ENCODE measurements at places on chromosomes 6 and 20.

- DNase-seq, result no peak
Measured at GRCh38 chr6:5104667-5105066, 19.5 kb downstream of the PPP1R3G start.

DNA sequence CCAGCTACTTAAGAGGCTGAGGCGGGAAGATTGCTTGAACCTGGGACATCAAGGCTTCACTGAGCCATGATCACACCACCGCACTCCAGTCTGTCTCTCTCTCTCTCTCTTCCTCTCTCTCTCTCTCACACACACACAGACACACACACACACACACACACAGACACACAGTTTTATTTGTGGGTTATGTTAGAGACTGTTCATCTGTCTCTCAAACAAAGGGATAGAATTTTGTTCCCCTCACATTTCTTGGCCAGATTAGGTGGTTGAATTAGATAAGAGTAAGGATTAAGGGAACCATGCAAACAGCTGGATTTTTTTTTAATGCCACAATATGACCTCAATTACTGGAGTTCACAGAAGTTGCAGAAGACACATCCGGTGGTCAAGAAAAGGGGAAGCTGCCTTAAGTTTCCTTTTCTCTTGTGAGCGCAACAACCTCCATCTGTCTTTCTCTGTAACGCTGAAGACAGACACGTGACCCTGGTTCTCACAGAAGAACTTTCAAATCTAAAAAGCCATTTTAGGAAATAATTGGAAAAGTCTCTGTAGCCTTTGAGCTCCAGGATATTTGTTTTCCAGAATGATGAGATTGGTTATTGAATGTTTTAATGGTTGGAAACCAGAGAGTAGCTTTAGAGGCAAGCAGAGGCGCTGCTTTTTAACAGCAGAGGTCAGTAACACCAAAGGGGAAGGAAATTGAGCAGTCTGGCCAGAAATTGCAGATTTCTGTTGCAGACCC, 32.9 kb upstream of the LGSN start:
- no peak for DNase-seq

DNA sequence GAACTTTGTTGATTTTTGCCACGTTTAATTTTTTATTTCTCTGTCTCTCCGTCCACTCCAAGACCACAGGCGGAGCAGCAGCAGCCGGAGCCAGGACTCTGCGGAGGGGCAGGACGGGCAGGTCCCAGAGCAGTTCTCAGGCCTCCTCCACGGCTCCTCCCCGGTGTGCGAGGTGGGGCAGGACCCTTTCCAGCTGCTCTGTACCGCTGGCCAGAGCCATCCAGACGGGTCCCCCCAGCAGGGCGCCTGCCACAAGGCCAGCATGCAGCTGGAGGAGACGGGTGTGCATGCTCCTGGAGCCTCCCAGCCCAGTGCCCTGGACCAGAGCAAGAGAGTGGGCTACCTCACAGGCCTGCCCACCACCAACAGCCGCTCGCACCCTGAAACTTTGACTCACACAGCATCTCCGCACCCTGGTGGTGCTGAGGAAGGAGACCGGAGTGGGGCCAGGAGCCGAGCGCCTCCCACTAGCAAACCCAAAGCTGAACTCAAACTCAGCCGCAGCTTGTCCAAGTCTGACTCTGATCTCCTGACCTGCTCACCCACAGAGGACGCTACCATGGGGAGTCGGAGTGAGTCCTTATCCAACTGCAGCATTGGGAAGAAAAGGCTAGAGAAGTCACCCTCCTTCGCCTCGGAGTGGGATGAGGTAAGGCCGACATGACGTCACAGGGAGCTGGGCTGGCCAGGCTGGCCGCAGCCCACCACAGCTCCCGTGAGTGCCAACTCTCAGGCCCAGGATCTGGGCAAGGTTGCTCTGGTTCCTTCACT, 123.5 kb downstream of the TCP11 start:
- DNase-seq, result no peak

DNA sequence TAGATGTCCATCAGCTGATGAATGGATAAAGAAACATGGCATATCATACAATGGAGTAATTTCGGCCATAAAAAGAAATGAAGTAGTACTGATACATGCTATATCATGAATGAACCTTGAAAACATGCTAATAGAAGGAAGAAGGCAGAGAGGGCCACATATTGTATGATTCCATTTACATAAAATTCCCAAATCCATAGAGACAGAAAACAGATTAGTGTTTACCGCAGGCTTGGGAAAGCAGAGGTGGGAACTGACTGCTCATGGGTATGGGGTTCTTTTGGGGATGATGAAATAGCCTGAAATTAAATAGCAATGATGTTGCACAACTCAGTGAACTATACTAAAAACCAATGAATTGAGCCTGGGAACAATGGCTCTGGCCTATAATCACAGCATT, 58.3 kb downstream of the SERAC1 start:
- no peak for DNase-seq

DNA sequence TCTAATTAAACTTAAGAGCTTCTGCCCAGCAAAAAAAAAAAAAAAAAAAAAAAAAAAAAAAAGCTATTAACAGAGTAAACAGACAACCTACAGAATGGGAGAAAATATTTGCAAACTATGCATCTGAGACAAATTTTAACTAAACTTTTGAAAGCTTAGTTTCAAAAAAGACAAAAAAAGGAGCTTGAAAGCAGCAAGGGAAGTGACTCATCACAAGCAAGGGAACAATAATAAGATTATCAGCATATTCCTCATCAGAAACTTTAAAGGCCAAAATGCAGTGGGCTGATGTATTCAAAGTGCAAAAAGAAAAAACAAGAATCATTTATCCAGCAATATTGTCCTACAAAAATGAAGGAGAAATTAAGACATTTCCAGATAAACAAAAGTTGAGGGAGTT, 158.6 kb downstream of the RNF144B start:
- no peak for DNase-seq

- no peak for DNase-seq
Measured at GRCh38 chr6:3280091-3280490, 21.3 kb downstream of the PSMG4 start.

DNA sequence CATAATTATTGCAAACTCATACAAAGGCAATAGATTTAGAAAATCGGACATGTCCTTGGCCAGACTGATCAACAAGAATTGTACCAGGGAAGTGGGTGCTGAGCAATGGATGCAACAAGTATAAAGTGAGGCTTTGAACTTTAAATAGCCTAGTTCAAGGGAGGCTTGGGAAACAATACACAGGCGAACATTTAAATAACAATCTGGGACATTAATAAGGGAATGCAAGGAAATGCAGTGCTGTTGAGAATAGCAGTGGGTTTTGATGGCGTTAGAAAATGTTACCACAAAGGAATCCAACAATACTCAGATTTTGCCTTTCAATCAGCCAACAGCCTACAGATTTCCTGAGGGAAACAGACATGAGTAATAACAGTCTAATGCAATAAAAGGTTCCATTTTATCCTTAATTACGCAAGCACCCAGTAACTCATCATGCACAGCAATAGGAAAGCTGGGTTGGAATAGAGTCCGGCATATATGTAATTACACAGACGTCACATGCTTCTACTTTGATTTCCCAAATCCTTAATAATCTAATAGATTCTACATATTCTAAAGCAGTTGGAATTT, 134.6 kb downstream of the PHACTR1 start:
- no peak for DNase-seq

DNA sequence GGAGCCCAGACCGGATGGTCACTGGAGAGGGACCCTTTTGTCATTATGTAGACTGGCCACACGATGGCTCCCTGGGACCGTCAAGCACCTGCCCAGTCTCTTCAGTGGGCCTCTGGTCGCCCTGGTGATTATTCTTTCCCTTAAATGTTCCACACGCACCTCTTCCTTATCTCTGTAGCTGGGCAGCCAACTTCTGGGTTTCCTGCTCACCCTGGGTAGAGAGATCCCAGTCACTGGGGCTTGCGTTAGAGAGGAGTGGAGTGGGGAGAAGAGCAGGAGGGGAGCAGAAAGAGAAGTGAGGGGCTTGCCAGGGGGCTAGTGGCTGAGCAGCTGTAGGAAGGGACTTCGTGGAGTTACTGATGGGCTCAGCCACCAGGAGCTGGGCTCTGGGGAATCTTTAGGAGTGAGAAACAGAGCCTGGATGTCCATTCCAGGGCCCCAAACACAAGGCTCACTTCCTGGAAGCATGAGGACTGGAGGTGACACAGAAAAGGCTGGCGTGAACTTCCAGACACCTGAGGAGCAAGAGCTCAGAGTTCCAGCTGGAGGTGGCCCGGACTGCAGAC, 150.1 kb downstream of the DHX35 start:
- peak; percentile 66 for DNase-seq

DNA sequence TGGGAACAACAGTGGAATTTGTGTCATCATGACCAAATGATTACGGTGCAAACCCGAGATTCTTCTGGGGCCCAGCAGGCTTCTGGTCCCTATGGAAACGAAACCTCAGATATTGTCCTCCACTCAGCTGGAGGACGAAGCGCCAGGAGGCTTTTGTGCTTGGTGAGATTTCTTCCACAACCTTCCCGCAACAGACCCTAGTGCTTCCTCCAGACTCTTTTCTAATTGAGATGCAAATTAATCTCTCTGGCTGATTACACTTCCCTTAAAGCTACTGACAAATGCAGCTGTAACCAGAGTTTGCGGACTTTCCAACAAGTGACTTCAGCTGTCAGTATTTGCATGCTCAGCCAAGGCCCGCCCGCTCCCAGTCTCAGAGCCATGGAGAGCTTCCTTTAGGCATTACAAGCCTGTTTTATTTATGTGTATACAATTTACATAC, 96.0 kb downstream of the INSM1 start:
- DNase-seq, result peak; percentile 39

DNA sequence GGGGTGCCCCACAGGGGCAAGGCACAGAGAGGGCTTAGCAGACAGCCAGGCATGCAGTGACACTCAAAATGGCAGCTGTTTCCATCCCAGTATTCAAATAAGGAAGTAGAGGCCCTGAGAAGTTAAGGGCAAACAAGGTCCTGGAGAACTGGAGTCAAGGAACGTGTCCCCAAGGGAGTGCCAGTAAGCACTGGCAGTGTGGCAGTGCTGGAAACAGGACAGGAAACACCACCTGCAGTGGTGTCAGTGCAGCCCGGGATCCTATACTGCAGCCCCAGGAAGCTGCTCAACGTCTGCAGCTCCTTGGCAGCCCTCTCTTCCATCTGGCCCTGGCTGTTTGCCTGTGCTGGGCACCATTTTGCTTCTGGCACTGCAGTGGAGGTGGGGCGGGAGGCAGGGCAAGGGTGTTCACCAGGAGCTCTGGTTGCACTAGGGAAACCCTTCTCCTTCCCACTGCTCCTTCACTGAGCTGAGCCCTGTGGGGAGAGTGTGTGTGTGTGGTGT, 56.3 kb downstream of the EDN3 start:
- DNase-seq, result no peak

GRCh38 chr6:355373-356208, 36.0 kb upstream of the IRF4 start:
- DNase-seq, result no peak

DNA sequence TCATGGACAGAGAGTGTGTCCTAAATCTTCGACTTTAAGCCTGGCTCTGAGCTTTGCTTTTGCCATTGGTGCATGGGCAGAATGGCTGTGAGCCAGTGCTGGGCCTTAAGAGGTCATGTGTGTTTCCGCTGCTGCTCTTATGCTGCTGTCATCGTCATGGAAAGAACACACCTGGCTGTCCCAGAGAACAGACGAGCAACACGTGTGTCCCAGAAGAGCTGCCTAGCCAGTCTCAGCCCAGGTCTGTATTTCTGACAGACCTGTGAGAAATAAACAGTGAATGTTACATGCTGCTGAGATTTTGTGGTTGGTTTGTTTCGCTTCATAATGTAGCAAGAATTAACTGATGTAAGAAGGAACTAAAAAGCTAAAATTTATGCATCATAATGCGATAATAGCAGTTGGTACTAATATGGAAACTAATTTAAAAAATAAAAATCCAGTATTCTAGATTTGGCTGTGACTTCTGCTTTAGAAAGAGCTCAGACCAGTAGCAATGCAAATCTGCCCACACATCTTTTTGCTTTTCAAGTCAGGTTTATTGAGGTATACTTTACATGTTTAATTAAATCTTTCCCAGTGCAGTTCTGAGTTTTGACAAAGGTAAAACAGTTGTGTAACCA, 11.5 kb upstream of the SCP2D1 start:
- no peak for DNase-seq

DNA sequence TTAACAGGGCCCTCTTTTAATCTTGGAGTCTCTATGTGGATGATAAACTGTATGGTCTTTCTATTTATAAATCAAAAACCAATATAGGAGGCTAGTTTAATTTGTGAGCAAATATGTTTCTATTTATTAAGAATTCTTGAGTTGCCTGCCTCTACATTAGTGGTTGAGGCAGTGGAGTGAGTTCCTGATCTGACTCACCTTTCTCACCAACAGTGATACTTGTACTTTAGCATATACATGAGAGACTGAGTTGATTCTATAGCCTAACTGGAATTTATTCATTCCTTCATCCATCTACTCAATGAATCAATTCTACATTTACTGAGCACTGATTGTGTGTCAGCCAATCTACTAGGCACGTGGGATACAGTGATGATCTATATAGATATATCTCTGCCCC, 126.9 kb downstream of the TRMT11 start:
- no peak for DNase-seq

DNA sequence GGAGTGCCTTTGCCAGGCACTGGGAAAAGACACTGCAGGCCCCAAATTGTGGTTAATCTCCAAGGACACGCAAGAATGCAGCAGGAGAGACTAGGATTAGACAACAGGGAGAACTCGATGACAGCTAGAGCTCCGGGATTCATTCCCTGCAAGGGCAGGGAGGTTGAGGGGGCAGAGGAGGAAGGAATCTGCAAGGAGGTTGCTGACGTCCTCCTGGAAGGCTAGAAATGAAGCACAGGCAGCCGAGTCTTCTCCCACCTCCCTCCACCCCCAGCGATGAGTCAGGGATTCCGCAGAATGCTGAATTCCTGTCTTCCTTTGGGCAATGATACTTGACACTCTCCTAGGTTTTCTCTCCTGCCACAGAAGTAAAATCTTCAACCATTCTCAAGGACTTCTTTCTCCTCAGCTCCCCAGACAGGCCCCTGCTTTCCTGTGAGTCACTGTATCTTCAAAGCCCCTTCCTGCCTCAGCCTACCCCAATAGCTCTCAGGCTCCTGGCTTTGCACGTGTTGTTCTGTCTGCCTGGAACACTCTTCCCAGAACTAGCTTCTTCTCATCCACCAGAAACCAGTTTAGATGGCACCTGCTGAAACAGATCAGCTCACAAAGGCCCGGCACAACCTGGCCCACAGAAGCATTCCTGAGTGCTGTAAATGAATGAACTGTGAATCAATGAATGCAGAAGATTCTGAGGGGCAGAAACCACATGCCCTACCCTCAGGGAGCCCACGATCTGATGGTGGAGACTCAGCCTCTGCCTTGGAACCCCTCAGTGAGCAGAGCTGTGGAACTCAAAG, 85.6 kb downstream of the MRPL14 start:
- no peak for DNase-seq

Measured in glutamatergic neuron (in vitro differentiated cells).